ENCODE measurements at places on chromosomes 3 and 15. TPM values are rescaled to one million over a fixed set of nuclear protein-coding genes. Genes with fewer than 3 reads are reported as not detected.

Gene LRRIQ4
- polyA plus RNA-seq = 0.16 TPM

GRCh38 chr3:16121391-16121790 lies 53.1 kb upstream of the GALNT15 start:
- no peak for DNase-seq

DNA sequence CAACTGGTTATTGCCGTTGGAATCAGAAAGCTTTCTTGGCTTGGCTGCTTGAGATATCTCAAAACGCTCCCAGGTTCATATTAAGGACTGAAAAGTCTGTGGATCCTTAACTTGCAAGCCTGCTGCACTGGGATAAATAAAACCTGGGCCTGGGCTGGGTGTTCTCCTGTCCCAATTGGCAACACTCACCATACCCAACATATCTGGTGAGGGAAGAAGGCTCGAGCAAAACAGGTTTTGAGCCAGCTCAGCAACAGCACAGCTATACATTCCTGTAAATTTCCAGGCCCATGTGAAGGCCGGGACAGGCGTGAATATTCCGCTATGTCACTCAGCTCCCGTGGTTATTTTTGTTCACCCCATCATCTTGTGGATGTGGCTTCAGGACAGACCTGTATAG lies 169.0 kb upstream of the BCL6 start:
- no peak for DNase-seq

DNA sequence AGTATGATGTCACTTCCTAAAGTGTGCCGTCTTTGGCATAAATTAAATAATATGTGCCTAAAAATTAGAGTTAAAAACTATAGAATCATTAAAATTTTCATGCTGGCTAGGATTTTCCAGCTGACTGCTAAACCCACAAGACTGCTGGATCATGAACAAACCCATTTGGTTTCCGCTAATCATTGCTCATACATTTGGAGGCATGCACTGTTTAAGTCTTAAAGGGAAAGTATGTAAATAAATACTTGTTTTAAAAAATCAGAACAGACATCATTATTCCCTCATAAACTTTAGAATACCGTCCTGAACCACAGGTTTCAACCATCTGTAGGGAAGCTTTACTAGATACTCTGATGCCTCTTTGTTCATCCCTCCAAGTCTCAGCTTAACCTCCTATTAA lies 26.5 kb downstream of the ATP6V1A start:
- no peak for DNase-seq

Gene NTRK3
- 9.9 TPM for polyA plus RNA-seq

Gene AQP9
- polyA plus RNA-seq = 0.31 TPM

Gene TRPC1
- polyA plus RNA-seq = 19.0 TPM

Gene CGNL1
- 28.7 TPM for polyA plus RNA-seq

Gene C3orf20
- 0.25 TPM for polyA plus RNA-seq

- DNase-seq = no peak
These were observed 78.4 kb downstream of the CCR1 start for GRCh38 chr3:46129588-46130272.

DNA sequence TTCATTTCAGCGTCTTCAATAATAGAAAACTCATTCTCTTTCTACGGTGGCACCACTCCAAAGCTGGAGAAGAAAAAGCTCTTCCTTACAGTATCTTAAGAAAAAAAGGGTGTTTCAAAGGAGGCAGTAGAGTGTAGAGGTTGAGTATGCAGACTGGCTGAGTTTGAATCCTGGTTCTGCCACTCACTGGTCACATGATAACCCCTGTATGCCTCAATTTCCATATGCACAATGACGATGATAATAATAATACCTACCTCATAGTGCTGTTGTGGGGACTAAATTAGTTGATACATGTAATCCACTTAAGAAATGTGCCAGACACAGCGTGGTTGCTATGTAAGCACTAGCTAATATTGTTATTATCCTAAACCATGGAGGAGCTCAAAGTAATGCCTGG lies 4.5 kb downstream of the ANP32A start:
- no peak for DNase-seq

DNA sequence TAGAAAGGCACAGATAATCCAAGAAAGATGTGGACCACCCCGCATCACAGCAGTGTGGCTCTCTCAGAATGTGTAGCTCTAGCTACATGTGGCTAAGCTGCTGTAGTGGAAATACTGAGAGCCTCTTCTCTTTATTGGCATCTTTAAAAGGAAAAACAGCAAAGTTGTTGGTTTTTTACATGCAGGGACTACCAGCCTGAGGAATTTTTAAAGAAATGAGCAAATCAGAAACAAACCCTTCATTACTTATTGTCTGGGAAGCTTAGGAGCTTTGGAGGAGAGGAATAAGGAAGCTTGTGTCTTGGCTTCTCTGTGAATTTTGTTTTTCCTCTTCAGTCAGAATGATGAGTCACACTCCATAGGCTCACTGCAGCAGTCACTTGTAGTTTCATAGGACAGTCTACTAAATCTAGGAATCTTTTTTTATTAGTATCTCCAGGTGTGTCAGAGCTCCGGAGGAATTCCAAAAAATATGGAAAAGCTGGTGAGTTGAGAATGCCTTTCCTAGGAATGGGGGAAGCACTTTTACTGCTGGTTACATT lies 27.5 kb downstream of the POLG start:
- DNase-seq = no peak
